NAMALWA (cell line): ENCODE measurements at places on chromosomes 11 and 22.

DNA sequence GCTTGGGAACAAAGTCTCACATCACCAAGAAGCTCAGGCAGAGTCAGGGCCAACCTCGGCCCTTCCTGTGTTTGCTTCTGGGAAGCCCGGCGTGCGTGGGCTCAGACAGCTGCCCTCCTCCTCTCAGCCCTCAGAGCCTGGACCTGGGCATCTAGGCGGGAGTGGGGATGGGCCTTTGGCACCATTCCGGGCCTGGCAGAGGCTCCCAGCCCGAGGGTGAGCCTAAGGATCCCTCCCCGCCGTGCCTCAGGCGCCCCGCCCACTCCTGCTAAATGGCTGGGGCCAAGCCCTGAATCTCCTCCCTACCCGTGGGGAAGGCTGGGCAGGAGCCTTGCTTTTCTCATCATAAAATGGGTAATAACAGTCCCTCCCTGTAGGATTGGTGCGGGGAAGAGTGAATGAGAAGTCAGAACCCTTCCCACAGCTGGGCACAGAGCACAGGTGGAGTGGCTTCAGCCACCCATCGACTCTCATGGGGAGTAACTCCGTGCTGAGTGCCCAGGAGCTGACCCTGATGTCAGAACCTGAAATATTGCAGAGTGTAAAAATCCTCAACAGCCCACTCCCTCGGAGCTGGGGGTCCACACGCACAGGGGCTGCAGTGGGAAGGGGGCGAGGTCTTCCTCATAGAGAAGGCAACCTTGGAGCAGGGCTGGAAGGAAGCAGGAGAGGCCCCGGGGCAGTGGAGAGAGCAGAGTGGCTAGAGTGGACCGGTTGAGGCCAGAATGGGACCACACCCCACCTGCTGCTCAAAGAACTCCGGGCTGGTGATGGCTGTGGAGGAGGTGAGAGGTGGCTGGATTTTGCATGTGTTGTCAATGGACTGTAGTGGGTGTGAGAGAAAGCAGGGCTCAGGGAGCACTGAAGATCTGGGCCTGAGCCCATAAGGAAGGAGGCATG lies 18.8 kb upstream of the CDKN1C start:
- DNase-seq, result no peak

DNA sequence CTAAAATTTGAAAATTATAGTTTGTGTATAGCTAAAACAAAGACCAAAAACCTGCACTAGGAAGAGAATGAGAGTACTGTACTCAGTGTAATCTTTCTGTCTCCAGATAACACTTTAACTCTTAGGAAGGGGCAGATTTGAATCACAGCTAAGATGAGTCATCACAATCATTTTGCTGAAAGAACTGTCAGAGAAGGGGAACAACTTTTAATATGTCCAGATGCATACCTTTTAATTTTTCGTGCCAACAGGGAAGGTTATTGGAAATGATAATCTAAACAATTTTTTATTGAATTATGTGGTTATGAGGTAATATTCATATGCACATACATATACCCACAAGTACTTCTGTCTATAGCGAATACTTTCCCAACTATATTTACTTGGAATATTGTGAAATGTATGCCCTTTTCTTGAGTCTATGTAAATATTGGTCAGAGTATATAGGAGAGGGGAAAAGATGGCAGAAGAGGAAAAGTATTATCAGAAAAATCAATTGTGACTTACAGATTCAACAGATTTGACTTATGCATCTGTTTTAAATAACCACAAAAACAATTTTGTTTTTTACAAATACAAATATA lies 51.1 kb upstream of the MUC15 start:
- DNase-seq, result no peak

DNA sequence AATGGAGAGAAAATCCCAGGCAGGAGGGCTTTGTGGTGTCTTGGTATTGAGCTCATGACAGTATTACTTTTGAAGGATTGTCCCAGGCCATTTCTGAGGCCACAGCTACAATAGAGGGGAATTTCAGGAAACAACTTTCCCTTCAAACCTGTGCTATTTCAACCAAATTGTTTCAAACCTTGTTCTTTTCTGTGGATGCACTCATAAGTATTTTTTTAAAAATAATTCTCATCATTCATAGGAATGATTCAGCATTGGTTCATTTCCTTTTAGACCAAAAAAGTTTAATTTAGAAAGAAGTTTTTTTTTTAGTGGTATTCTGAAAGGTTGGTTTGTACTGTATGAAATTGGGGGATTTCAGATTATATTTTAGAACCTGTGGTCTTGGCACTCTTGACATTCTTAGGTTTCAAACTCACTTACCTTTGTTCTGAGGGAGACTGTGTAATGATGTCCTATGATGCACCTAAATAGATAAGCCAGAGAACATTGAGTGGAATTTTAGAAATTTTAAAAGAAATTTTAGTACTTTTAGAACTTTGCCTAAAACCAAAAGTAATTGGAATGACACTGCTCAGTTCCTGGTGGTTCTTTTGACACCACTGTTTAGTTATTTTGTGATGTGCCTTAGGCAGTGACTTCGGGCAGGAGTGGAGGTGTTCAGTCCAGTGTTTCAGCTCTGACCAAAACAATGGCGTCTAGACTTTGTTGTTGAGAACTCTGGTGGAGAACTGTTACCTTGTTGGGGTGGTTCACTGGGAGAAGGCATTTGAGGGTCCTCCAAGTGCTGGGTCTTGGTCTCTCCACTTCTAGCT lies 12.2 kb downstream of the TEAD1 start:
- DNase-seq, result no peak

- DNase-seq, result peak; percentile 93
Observed at GRCh38 chr11:75673977-75674582, 5.2 kb upstream of the MAP6 start.

- peak; percentile 40 for DNase-seq
Observed at GRCh38 chr22:36435516-36436415, 45.7 kb downstream of the TXN2 start.

DNA sequence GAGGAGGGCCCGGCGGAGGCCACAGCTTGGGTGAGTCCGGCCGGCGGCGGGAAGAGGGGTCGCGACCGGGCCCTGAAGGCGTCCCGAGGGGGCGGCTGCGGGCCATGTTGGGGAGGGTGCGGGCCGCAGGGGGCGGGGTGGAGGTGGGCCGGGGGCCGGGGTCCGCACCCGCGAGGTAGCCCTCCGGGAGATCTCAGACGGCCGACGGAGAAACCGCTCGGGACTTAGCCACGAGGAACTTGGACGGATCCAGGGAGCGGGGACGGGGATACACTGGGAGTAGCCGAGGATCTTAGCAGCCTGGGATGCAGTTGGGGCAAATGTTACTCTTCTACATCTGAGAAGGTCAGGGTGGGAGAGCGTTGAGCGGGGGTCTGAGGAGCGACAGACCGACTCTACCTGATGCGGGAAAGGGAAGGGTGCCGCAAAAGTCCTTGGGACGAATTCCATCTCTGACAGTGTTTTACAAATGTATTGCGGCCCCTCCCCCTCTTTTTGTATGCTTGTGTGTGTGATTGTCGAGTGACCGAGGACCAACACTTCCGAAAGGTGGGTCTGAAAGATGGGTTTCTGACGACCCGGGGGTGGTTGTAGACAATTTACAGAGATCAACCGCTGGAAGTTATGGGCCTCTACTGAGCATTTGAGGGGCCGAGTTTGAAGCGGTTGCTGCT lies 658 bp downstream of the STIP1 start:
- peak; percentile 37 for DNase-seq

- no peak for DNase-seq
Observed at GRCh38 chr11:95586155-95586554, 203.4 kb downstream of the FAM76B start.

DNA sequence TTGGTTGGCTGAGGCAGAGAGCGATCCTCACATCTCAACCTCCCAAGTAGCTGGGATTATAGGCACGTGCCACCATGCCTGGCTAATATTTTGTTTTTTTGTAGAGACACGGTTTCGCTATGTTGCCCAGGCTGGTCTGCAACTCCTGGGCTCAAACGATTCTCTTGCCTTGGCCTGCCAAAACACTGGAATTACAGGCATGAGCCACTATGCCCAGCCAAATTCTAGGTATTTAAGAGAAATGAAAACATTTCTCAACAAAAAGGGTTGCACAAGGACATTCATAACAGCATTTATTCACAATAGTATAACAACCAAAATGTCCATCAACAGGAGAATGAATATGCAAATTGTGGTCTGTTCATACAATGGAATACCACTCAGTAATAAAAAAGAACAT lies 31.7 kb upstream of the RBX1 start:
- no peak for DNase-seq

GRCh38 chr11:124329787-124330478 lies 9.9 kb upstream of the OR8D2 start:
- DNase-seq, result peak; percentile 56

- no peak for DNase-seq
Observed at GRCh38 chr22:32868946-32869345, 67.4 kb downstream of the TIMP3 start.

DNA sequence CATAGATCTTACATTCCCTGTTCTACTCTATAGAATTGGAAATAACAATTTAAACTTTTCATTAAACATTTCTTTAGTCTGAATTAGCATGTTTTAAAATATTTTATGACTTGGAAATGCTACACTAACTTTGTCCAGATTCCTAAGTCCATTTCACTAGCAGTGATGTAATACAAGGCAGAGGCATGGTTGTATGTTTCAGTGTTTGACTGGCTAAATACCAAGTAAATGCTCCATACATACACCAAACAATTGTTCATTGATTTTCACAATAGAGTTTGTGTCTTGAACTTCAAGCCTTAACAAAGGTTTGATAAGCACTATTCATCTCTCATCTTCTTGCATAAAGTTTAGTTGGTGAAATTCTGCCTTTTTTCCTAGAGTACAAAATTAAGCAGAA lies 13.5 kb downstream of the ZBED5 start:
- no peak for DNase-seq

GRCh38 chr11:3225826-3226750 lies 6.1 kb downstream of the MRGPRE start:
- DNase-seq, result no peak

DNA sequence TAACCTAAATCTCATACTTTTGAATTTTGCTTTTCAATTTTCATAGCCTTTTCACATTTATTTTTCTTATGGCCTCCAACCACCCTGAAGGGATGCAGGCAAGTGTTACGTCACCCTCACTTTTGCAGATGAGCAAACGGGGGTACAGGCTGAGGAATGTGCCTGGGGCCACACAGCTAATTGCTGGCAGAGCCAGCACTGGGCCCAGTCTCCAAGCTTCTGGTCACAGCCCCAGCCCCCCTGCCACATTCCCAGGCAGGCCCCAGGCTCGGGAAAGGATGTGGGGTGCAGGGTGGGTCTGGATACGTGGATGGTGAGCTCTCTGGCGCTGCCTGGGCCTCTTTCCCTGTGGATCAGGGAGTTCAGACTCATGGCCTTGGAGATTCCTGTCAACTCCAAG lies 138.6 kb downstream of the PKNOX2 start:
- DNase-seq, result no peak

- DNase-seq, result no peak
Observed at GRCh38 chr11:110159476-110159875, 66.3 kb downstream of the ZC3H12C start.

DNA sequence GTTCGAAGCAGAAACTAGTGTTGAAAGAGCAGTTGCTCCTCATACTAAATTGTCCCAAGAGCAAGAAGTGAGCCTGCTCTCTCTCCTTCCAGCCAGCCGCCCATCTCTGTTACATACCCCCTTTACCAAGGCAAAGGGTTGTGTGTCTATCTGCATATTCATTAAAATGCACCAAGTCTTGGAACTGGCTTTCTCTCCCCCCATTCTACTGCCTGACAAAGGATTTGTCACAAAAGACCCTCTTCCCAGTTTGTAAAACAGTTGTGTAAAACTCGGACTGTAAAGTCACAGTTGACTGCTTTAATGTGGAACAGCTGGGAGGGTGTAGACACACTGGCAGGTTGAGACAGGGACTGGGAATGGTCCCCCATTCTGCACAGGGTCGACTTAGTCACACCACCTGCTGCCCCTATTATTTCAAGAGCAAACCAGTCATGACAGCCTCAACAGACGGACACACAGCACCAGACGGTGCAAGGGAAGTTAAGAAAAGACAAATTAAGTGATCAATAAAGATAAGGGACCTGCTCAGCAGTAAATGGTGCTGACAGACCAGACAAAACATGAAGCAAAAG lies 60.0 kb upstream of the HTATIP2 start:
- no peak for DNase-seq

DNA sequence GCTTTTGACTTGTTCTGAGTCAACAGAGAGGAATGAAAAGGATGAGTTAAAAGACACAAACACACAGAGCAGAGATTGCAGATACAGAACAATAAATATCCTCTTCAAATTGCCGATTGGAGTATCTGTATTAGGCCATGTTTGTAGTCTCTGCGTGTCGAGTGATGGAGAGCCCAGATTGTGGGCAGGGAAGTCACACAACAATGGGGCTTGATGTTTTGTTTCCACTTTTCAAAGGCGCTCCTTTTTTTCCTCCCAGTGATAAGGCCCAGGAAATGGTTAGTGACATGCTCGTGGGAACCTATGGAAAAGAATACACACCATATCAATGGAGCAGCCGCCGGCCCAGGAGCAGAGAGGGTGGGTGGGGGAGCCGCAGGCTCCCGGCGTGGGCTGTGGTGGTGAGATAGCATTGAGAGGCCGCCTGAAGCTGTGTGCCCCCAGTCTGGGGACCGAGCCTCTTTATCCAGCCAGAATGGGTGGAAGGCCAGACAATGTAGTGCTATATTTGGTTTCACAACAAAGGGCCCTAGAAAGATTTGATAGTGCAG lies 555.9 kb downstream of the INSC start:
- no peak for DNase-seq

DNA sequence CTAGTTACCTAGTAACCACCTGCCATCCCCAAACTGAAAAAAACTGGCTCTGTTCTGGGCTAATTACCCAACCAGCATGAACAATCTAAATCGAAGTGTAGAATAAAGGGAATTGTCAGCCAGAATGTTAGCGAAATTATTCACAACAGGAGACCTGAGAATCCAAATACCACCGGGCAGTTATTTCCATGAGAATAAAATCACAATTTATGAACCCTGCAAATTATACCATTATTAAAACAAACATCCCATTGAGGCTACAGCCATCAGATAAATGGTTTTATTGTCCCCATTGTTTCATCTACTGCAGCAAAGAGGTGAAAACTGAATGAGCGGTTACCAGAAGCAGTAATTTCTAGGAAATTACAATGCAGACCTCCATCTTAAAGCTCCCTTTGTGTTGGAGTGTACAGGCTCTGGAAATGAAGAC lies 21.7 kb downstream of the FAM168A start:
- no peak for DNase-seq

- DNase-seq, result no peak
Observed at GRCh38 chr22:48579043-48579927, 1248.4 kb downstream of the BRD1 start.
